DMS 273 treated with DMSO at 0.1 percent for 48 hours (cell line): ENCODE measurements at places on chromosomes 11 and 22.
A peak's percentile ranks its signal among the peaks of the same experiment; 100 is the strongest.

DNA sequence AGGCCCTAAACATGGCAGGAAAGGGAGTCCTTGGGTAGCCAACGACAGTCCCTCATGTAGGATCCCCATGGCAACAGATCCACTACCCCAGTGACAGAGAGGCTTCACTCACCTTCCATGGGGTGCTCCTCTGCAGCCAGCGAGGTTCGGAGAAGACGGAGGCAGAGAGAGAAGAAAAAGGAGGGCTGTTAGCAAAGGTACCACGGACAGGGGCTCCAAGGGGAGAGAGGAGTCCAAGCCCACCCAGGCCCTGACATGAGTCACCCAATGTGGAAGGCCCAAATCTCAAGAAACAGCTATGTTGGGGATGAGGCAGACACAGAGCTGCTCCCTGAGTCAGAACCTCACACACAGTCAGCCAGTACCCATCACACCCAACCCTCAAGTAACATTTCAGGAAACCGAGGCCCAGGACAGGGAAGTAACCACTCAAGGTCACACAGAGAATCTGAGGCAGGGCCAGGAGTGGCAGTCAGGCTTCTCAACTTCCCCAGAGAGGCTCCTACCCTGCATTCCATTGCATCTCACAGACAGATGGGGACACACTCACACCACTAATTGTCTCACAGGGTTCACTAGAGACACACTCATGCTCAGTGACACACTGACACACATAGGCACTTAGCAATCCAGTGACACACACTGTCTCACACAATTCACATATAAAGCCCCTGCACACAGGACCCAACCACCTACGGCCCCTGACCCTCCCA, 25.2 kb downstream of the NRXN2 start:
- DNase-seq: no peak

DNA sequence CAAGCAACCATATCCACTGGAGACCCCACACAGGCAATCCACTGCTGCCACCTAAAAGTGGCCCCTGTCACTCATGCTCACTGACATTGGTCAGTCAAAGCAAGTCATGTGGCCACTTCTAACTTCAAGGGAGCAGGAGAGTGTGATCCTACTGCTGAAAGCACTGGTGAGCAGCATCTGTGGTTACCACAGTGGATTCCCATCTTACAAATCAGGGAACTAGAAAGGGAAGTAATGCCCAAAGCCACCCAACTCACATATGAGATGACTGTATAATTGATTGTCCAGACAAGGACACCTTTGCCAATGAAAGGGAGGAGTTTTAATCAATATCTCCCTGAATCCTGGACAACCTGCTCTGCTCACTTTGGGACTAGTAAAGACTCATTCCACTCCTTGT, 17.7 kb downstream of the RCN1 start:
- no peak for DNase-seq

DNA sequence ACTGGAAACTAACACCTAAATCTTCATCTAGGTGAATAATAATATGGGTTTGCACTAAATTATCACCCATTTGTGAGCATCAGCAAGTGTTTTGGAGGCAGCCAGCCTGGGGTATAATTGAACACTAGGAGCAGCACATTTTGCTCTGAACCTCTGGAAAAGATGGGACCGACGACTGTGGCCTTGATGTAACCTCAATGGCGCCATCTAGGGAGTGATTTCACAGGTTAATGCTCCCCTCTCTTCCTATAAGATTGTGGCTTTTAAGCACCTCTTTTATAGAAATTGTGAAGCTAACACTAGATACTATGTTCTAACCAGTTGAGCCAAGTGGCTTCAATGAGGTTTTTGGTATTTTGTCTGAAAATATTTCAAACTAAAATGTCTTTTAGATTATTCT, 203.7 kb downstream of the NELL1 start:
- peak; percentile 17 for DNase-seq

GRCh38 chr11:96357794-96358193, 14.8 kb upstream of the MAML2 start:
- no peak for DNase-seq

GRCh38 chr11:44150401-44150800, 54.9 kb downstream of the EXT2 start:
- no peak for DNase-seq

GRCh38 chr22:45456811-45457210, 43.3 kb downstream of the RIBC2 start:
- DNase-seq: no peak

- DNase-seq: no peak
Measured at GRCh38 chr11:75567971-75568370, 5.9 kb downstream of the SERPINH1 start.

DNA sequence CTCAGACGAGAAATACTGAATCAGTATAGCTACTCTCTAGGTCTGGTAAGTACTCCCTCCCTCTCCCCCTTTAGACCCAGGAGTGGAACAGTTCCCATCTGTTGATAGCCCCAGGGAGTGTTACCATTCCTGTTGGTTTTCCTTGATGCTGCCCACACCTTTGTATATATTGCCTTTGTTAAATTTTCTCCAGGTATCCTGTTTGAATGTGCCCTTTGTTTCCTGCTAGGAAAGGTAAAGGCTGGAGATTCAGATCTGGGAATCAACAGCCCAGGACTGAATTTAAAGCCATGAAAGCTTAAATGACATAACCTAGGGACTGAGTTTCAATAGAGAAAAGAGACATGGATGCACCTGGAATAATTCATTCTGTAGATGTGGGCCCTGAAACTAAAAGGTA, 68.3 kb downstream of the CCDC83 start:
- no peak for DNase-seq

- DNase-seq: no peak
Measured at GRCh38 chr11:11770921-11771486, 70.8 kb upstream of the USP47 start.

GRCh38 chr11:43879789-43880639, 617 bp upstream of the ALKBH3 start:
- no peak for DNase-seq

GRCh38 chr11:68312780-68313573, 586 bp downstream of the LRP5 start:
- DNase-seq: no peak

DNA sequence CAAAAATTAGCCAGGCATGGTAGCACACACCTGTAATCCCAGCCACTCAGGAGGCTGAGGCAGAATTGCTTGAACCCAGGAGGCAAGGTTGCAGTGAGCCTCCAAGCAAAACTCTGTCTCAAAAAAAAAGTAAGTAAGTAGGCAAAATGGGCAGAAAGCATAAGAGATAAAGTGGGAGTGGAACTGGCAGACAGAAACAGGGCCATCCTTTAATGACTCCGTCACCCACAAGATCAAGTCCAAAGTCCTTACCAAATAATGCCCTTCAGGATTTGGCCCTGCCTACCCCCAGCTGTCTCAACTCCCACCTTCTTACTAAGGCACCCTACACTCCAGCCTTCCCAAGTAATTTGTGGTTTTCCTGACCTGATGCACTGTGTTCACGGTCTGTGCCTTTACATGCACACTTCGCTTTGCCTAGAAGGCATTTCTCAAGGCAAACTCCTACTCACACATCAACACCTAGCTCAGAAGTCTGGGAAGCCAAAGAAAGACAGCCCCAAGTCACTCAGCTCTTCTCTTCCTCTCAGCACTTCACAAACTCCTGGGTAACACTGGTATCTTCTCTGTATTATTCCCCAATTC, 6.1 kb downstream of the MAPK1 start:
- no peak for DNase-seq

DNA sequence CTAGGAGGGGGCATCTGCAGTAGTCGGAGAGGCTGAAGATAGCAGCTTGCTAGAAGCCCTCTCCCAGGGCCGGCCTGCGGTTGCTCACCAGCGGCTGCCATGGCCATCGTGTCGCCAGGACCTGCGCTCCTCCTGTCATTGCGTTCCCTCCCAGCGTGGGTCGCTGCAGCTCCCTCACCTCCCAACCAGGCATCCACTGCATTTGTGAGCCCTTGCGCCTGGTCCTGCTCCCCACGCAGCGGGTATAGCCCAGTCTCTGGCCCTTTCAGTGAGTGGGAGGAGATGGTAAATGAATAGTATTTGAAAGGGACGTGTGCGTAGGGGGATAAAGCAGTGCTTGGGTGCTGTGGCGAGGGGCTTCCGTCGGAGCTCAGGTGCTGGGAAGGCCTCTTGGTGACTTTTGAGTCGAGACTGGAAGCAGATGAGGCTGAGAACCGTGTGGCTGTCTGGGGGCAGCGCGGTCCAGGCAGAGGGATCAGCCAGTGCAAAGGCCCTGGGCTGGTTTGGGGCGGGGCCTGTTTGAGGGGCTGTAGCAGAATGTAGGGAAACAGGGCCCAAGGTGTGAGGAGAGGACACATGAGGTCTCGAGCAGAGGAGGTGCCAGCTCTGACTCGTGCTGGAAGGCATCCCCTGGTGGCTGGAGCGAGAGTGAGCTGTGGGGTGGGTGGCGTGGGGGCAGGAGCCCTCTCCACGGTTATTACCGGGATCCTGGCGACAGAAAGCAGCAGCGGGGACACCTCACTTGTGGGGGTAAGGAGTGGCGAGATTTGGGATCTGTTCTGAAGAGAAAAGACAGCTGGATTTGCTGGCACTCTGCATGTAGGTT, 39.3 kb downstream of the LRP5 start:
- DNase-seq: no peak

DNA sequence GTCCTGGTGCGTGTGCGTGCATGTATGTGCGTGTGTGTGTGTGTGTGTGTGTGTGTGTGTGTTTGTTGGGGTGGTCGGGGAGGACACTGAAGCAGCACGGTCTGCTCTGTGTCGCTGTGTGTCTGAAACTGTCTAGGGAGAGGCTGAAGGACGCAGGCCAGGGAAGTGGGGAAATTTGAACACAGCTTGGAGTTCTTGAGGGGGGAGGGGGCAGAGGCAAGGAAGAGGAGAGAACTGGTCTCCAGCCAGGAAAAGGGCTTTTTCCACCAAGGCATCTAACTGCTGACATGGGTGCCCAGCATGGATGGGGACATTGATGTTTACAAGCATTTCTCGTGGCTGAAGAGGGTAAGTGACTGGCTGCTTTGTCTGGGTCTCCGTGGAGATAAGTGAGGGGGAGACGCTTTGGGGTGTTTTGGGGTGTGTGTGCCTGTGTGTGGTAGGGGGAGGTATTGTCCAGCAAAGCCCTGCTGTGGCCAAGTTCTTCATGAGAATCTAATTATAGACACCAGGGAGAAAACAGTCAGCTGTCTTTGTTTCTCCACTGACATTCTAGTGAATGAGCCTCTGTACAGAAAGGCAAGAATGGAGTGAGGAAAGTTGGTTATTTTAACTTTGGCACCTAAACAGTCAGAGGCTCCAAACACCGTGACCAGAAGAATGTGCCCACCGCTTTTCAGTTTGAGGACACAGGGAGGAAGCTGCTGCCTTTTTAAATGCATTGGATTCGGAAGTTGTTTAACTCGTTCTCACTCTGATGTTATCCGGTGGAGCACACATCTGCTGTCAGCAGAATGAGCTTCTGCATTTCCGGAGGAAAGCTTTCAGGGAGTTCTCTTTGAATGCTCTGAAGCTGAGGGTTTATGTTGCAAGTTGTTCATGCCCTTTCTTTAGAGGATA, 63.7 kb downstream of the PPFIBP2 start:
- DNase-seq: no peak

GRCh38 chr22:46773076-46773475, 10.6 kb downstream of the TBC1D22A start:
- DNase-seq: no peak

DNA sequence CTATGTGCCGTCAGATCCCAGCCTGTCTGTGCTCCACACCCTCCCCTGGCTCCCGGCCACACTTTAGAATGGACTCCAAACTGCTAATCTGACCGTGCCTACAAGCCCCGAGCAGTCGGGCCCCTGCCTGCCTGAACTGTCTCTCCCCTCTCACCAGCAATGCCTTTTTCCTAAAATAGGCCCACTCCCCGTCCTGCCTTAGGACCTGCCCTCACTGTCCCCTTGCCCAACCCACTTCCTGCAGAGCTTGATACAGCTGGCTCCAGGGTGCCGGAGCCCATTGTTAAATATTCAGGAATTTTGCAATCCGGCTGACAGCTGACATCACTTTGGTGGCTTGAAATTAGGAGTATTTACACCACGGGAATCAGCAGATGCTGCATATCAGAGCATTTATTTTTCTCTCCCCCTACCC, 21.4 kb downstream of the MN1 start:
- no peak for DNase-seq

GRCh38 chr11:36540998-36541397, 26.8 kb upstream of the RAG1 start:
- no peak for DNase-seq

GRCh38 chr11:67022341-67022933, 497 bp upstream of the SYT12 start:
- DNase-seq: no peak

- no peak for DNase-seq
Measured at GRCh38 chr11:126118806-126119205, 56.1 kb upstream of the CDON start.

GRCh38 chr22:36544107-36544620, 15.2 kb upstream of the EIF3D start:
- no peak for DNase-seq

GRCh38 chr11:2797741-2798361, 87.7 kb downstream of the CDKN1C start:
- no peak for DNase-seq

- no peak for DNase-seq
Measured at GRCh38 chr11:75276186-75276585, 35.6 kb downstream of the TPBGL start.

- no peak for DNase-seq
Measured at GRCh38 chr11:131074573-131074972, 158.3 kb upstream of the SNX19 start.

- no peak for DNase-seq
Measured at GRCh38 chr22:45496451-45496941, 6.2 kb upstream of the FBLN1 start.

DNA sequence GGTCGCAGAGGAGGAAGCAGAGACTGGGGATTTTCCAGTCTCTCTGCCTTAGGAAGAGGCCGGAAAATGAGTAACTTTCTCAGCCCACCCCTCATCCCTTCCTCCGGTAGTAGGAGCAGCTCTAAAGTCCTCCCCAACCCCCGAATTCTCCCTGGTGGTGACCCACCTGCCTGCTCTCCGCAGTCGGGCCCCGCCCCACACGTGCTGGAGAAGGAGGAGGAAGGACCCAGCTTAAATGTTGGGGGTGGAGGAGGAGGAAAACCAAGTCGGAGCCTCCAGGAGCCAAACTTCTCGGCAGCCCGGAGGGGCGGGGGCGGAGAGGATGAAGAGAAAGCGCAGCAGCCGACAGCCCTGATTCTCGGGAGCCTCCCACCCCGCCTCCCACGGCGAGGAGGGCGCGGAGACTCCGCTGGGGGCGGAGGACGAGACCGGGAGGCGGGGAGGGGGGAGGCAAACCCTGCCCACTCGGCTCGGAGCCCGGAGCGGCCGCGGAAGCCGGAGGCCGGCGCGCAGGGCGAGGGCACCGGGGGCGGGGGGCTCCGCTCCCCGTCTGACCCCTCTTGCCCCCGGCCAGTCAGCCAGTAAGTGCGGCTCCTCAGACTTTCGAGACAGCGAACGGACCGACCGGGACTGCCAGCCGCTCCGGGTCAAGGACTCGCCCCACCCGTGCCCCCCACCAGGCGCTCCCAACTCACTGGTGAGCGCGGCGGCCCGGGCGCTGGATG, at the start of gene TPBGL:
Gene TPBGL (plus strand): TSS at position 464 of the 725 bp plus-strand sequence. CDS start 276 bp downstream, outside the sequence.
- no peak for DNase-seq
